ENCODE measurements at places on chromosomes 13 and 19. TPM values are rescaled to one million over a fixed set of nuclear protein-coding genes. Genes with fewer than 3 reads are reported as not detected.
A peak's percentile ranks its signal among the peaks of the same experiment; 100 is the strongest.

GRCh38 chr13:43019811-43020210 is 3.6 kb upstream of the DNAJC15 start:
- no peak overlapping the region for H3K4me3 ChIP-seq
- H3K27ac ChIP-seq, result no peak overlapping the region
- DNase-seq, result no peak
- H3K27me3 ChIP-seq, result no peaks in the 10 kb centered on the region
- H3K4me1 ChIP-seq, result peaks cover 3% of the 10 kb centered on the region

GRCh38 chr13:100209857-100210825 is 121.2 kb downstream of the PCCA start:
- no peaks in the 10 kb centered on the region for H3K4me1 ChIP-seq
- H3K27me3 ChIP-seq, result no peaks in the 10 kb centered on the region
- H3K36me3 ChIP-seq, result no peaks in the 10 kb centered on the region
- no peak overlapping the region for H3K4me3 ChIP-seq
- no peak for DNase-seq
- H3K27ac ChIP-seq, result no peak overlapping the region

DNA sequence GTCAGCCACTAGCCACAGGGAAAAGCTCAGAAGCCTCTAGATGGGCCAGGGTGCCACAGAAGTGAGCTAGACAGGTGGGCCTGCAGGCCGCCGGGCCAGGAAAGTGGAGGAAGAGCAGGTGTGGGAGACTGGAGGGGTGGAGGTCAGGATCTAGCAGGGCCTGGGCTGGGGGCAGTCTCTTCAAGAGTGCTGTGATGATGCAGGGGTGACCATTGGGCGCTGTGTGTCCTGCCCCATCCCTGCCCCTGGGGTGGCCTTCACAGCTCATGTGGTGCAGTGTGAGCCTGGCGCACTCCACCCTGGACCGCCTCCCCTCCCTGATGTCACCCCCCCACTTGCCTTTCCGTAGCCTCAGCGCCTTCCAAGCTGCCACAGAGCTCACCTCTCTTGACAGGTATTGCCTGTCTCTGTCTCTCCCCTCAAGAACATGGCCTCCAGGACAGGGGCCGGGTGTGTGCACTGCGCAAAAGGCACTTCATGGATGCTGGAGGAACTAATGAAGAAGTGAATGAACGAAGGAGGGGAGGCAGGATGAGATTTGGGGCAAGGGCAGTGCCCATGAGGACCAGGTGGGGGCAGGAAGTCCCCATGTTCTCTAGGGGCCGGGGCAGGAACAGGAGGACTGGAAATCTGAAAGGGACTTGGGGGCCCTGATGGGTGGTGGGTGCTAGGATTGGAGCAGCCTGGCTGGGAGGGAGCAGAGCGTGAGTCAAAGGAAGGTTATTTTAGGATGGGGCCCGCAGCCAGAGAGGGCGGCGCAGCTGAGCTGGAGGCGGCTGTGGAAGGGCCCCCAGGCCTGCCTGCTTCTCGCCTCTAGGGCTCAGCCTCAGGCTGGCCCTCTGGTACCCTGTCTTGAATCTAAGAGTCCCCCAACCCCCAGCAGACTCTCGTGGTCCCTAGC is 6.6 kb downstream of the SSBP4 start:
- H3K4me1 ChIP-seq, result no peaks in the 10 kb centered on the region
- H3K36me3 ChIP-seq, result no peaks in the 10 kb centered on the region
- DNase-seq, result peak; percentile 85
- no peak overlapping the region for H3K4me3 ChIP-seq

DNA sequence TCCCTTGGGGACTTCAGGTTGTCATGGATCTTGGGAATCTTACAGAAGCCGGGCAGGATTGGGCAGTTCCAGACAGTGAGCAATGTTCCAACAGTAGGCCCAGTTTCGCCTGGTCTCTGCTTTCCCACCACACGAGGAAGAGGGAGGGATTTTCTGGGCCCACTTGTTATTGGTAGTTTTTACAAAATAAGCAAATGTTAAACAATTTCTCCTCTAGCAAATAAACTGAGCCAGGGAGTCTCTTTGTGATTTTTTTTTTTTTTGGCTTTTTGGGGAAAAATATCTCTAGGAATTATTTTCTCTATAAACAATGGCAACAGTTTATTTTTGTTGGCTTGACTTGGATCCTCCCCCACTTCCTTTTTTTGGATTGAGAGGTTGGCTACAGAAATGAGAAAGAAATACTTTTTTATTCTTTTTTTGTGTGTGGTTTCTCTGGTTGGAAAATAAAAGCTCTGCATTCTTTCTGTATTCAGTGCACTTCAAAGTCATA is 89.3 kb downstream of the TM9SF2 start:
- no peak overlapping the region for H3K27ac ChIP-seq
- no peaks in the 10 kb centered on the region for H3K36me3 ChIP-seq
- DNase-seq, result no peak

DNA sequence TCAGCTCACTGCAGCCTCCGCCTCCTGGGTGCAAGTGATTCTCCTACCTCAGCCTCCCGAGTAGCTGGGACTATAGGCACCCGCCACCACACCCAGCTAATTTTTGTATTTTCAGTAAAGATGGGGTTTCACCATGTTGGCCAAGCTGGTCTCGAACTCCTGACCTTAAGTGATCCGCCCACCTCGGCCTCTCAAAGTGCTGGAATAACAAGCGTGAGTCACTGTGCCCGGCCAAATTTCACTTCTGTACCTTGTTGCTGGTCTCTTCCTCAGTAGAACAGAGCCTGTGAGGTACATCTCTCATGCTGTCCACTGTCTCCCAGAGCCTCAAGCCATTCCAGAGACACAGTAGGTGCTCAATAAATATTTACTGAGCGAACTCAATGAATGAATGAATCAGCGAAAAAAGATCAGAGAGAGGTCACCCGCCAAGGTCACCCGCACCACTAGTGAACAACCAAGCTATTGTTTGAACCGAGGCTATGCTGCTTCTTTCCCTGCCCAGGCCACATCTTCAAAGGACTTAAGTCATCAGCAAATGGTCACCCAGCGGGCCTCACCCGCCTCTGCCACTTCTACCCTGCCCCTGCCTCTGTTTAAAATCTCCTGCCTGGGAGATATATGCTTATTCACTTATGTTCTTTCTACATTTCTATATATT is 9.3 kb downstream of the TMEM143 start:
- DNase-seq, result no peak
- no peaks in the 10 kb centered on the region for H3K4me1 ChIP-seq
- H3K27me3 ChIP-seq, result no peaks in the 10 kb centered on the region

- no peaks in the 10 kb centered on the region for H3K4me1 ChIP-seq
- H3K4me3 ChIP-seq, result no peak overlapping the region
These were observed 144.3 kb downstream of the ZNF536 start for GRCh38 chr19:30516531-30516930.

GRCh38 chr19:33159149-33159548 is 27.2 kb downstream of the WDR88 start:
- H3K27me3 ChIP-seq, result no peaks in the 10 kb centered on the region
- H3K27ac ChIP-seq, result no peak overlapping the region

DNA sequence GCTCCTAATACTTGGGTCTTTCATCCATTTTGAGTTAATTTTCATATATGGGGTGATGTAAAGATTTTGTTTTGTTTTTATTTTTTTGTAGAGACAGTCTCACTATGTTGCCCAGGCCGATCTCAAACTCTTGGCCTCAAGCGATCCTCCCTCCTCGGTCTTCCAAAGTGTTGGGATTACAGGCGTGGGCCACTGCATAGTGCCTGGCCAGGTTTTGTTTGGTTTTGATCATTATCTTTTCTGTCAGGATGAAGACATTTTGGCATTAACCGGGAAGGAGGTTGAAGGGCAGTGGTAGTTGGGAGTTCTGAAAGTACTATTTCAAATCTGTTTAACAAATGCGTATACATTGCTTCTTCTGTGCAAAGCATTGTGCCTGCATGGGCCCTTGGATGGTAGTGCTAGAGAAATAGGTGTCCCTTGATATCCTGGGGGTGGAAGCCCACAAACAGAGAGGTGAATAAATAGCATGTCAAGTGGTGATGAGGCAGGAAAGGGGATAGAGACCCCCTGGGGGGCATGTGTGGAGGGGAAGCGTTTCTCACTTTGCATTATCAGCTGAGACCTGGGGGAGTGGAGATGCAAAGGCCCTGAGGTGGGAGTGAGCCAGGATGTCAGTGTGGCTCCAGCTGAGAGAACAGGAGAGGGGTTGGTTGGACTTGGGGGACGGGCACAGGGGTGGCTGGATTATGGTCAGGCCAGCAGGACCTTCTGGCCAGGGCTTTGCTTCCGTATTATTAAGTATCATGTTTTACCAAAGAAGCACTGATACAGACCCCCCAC is 41.4 kb downstream of the GATAD2A start:
- H3K36me3 ChIP-seq, result no peaks in the 10 kb centered on the region
- no peaks in the 10 kb centered on the region for H3K27me3 ChIP-seq
- H3K4me1 ChIP-seq, result no peaks in the 10 kb centered on the region
- H3K27ac ChIP-seq, result no peak overlapping the region
- no peak overlapping the region for H3K4me3 ChIP-seq
- DNase-seq, result no peak

GRCh38 chr19:12665281-12665573 is 1.3 kb downstream of the MAN2B1 start:
- no peaks in the 10 kb centered on the region for H3K27me3 ChIP-seq
- H3K4me1 ChIP-seq, result no peaks in the 10 kb centered on the region
- H3K36me3 ChIP-seq, result no peaks in the 10 kb centered on the region
- no peak overlapping the region for H3K27ac ChIP-seq

- H3K27ac ChIP-seq, result no peak overlapping the region
- no peaks in the 10 kb centered on the region for H3K4me1 ChIP-seq
These were observed 25.5 kb upstream of the DGKH start for GRCh38 chr13:42022796-42023493.

- no peaks in the 10 kb centered on the region for H3K27me3 ChIP-seq
- H3K27ac ChIP-seq, result no peak overlapping the region
- no peak for DNase-seq
- no peaks in the 10 kb centered on the region for H3K36me3 ChIP-seq
- no peaks in the 10 kb centered on the region for H3K4me1 ChIP-seq
These were observed 29.5 kb downstream of the LILRB4 start for GRCh38 chr19:54692298-54692615.

GRCh38 chr13:36357692-36358091 is 11.5 kb upstream of the SPART start:
- no peak overlapping the region for H3K4me3 ChIP-seq
- no peak overlapping the region for H3K27ac ChIP-seq
- H3K4me1 ChIP-seq, result peaks cover 4% of the 10 kb centered on the region

GRCh38 chr19:35056513-35057063 is 15.1 kb downstream of the HPN start:
- no peak overlapping the region for H3K4me3 ChIP-seq
- H3K27ac ChIP-seq, result no peak overlapping the region
- DNase-seq, result no peak
- H3K27me3 ChIP-seq, result no peaks in the 10 kb centered on the region

DNA sequence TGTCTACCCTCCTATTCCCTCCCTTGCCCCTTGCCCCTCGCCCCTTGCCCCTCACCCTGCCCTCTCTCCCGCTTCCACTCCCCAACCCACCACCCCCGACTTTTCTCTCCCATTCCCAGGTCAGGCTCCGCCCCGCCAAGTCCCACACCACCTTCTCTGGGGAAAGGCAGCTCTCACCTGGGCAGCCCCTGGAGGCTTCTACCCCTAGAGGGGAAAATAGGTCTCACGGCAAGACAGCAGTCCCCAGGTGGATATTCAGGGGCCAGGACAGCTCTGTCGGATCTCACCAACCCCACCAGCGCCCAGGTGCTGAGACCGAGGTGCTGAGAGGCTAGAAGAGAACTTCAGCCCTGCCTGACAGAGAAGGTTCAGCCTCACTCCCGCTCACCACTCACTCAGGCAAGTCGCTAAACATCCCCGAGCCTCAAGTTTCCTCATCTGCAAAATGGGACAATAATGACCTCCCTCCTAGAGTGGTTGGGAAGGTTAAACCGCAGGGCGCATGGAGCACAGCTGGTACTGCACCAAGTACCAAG is 1.4 kb upstream of the ERFL start:
- no peaks in the 10 kb centered on the region for H3K36me3 ChIP-seq
- H3K4me3 ChIP-seq, result no peak overlapping the region
- no peak overlapping the region for H3K27ac ChIP-seq
- peaks cover 3% of the 10 kb centered on the region for H3K27me3 ChIP-seq

- no peaks in the 10 kb centered on the region for H3K4me1 ChIP-seq
- no peaks in the 10 kb centered on the region for H3K36me3 ChIP-seq
- H3K27me3 ChIP-seq, result no peaks in the 10 kb centered on the region
- DNase-seq, result peak; percentile 87
These were observed 254.7 kb upstream of the SGCG start for GRCh38 chr13:22925881-22926747.

DNA sequence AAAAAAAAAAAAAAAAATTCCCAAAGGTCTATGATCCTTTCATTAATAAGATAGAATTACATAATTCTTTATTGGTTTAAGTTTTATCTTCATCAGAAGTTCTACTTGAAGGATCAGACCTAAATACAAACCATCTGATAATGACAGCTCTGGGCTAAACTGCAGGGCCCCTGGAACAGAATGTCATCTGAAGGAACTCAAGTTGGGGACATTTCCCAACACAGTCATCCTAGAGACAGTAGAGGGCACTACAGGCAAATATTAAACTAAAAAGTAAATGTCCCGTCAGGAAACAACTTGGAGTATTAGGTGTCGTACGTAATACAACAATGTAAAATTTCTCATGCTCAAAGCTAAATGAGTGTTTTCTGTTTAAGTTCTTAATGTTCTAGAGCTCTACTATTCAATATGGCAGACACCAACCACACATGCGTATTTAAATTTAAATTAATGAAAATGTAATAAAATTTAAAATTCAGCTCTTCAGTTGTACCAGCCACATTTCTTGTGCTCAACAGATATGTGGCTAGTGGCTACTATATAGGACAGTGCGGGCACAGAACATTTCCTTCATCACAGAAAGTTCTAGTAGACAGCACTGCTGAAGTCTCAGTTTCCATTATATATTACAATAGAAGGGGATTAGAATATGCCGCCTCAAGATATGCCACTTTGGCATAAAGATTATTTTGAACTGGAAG is 21.8 kb upstream of the NAXD start:
- H3K4me1 ChIP-seq, result no peaks in the 10 kb centered on the region
- H3K27me3 ChIP-seq, result no peaks in the 10 kb centered on the region
- DNase-seq, result no peak
- no peaks in the 10 kb centered on the region for H3K36me3 ChIP-seq
- H3K4me3 ChIP-seq, result no peak overlapping the region
- no peak overlapping the region for H3K27ac ChIP-seq

SERPINE3 gene
- total RNA-seq, result not detected

KANK3 gene
- 23.9 TPM for total RNA-seq

ZNF93 gene
- 3.9 TPM for total RNA-seq

ZNF30 gene
- total RNA-seq, result 1.9 TPM

PRR19 gene
- 0.23 TPM for total RNA-seq

ZIM2 gene
- total RNA-seq, result 0.39 TPM

ZNF571 gene
- 6.5 TPM for total RNA-seq

CEACAM4 gene
- 1.8 TPM for total RNA-seq
